ENCODE measurements at places on chromosomes 13 and 19. TPM values are rescaled to one million over a fixed set of nuclear protein-coding genes. Genes with fewer than 3 reads are reported as not detected.

The TMEM145 gene
- total RNA-seq: 0.20 TPM

The FCGBP gene
- 17.7 TPM for total RNA-seq

The HPN gene
- total RNA-seq: 0.69 TPM

The CERS1 gene
- 2.5 TPM for total RNA-seq

The C19orf81 gene
- total RNA-seq: not detected

The ZNF573 gene
- total RNA-seq: 15.6 TPM
